ENCODE measurements at places on chromosomes 4 and X.
A peak's percentile ranks its signal among the peaks of the same experiment; 100 is the strongest.

- H3K4me3 ChIP-seq: no peak overlapping the region
- no peaks in the 10 kb centered on the region for H3K36me3 ChIP-seq
- no peak overlapping the region for H3K27ac ChIP-seq
- no peak for DNase-seq
- H3K4me1 ChIP-seq: peaks cover under 1% of the 10 kb centered on the region
These were observed 206.1 kb downstream of the PPP3CA start for GRCh38 chr4:101141230-101141629.

DNA sequence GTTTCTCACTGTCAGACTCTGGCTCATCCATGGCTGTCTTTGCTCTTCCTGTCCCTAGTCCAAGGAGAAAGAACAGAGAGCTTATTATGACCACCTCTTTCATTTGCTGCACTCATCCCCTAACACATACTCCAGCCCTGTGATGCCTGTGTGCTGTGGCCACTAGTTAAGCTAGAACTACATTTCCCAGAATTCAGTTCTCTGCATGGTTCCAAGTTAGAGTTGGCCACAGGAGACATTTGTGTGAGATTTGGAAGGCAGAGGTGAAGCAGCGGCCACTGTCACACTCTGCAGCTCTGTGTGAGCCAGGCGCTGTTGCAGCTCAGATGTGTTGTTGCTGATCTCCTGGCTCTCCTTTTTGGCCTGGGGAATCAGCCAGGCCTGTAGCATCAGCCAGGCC is 188.2 kb upstream of the ATP6AP2 start:
- no peaks in the 10 kb centered on the region for H3K4me1 ChIP-seq
- no peak for DNase-seq

GRCh38 chrX:42260854-42261253 is 337.5 kb upstream of the CASK start:
- H3K27me3 ChIP-seq: no peaks in the 10 kb centered on the region
- H3K4me3 ChIP-seq: no peak overlapping the region
- no peak for DNase-seq

DNA sequence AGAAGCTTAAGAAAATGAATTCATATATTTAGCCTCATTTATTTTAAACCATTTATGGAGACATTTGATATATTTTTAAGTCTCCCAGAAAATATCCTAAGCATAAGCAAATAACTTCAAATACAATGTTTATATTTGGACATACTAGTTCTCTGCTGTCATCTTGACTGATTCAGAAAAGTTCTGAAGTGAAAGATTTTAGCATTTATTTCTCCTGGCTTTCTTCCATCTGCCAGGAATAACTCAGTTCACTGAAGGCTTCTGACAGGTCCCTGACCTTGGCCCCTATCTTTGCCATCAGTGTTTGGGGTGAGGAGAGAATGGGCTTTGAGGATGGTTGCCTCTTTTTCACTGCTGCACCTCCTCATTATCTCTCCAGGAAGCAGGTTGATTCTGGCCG is 115.7 kb downstream of the SLIT2 start:
- DNase-seq: no peak
- no peaks in the 10 kb centered on the region for H3K27me3 ChIP-seq
- peaks cover 3% of the 10 kb centered on the region for H3K4me1 ChIP-seq
- no peak overlapping the region for H3K4me3 ChIP-seq

DNA sequence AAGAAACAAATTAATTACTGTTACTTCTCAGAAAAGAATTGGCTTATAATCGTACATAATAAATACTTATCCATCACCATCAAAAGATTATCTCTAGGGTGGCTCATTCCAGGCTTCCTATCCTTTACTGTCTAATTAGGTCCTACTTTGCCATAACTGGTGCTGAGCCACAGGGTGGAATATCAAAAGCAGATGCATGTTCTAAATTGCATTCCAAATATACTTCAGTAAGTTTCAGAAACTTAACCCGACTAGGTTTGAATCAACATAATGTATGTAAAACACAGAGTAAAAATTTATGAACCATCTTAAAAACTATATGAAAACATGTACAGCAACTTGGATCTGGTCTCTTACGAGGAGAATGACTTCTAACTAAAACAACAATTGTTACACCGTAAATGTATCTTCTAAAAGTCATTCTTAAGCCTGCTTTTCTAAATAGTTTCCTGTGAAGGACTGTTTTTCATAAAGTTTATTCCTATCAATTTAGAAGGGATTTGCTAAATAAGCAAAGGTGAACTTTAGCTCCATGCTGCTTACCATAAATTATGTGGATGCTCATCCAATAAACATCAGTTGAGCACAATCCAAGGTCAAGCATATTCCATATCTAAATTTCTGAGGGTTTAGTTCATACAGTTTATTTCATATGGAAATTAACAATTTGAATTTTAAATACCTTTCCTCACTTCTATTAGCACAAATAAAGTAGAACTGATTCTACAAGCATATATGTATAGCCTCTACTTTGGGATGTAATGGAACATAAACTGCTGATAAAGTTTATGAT is 13.4 kb downstream of the ZAR1 start:
- H3K36me3 ChIP-seq: peaks cover 54% of the 10 kb centered on the region
- DNase-seq: no peak
- H3K27me3 ChIP-seq: no peaks in the 10 kb centered on the region
- no peaks in the 10 kb centered on the region for H3K4me1 ChIP-seq
- H3K4me3 ChIP-seq: no peak overlapping the region
- no peak overlapping the region for H3K27ac ChIP-seq

DNA sequence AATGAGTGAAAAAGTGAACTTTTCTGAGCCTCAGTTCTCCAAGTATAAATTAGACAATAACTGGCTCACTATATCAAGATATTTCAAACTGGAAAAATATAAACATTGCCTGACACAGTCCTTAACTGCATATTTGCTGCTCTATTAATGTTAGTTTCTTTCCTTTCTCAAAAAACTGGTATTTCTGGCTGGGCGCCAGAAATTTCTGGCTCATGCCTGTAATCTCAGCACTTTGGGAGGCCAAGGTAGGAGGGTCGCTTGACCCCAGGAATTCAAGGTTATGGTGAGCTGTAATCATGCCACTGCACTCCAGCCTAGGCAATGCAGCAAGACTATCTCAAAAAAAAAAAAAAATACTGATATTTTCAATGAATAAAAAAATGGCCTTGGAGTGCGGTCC is 227.0 kb downstream of the MAGEB17 start:
- H3K4me1 ChIP-seq: no peaks in the 10 kb centered on the region
- DNase-seq: no peak
- H3K4me3 ChIP-seq: no peak overlapping the region
- no peaks in the 10 kb centered on the region for H3K27me3 ChIP-seq
- H3K27ac ChIP-seq: no peak overlapping the region

GRCh38 chr4:33149658-33150524 is 2429.7 kb downstream of the PCDH7 start:
- no peak overlapping the region for H3K27ac ChIP-seq
- no peak overlapping the region for H3K4me3 ChIP-seq
- no peaks in the 10 kb centered on the region for H3K4me1 ChIP-seq
- H3K36me3 ChIP-seq: no peaks in the 10 kb centered on the region
- no peaks in the 10 kb centered on the region for H3K27me3 ChIP-seq

- H3K36me3 ChIP-seq: no peaks in the 10 kb centered on the region
- H3K4me1 ChIP-seq: peaks cover 4% of the 10 kb centered on the region
- DNase-seq: no peak
- no peak overlapping the region for H3K27ac ChIP-seq
- H3K27me3 ChIP-seq: no peaks in the 10 kb centered on the region
- H3K4me3 ChIP-seq: no peak overlapping the region
These were observed 47.0 kb downstream of the SNX25 start for GRCh38 chr4:185256446-185256845.

DNA sequence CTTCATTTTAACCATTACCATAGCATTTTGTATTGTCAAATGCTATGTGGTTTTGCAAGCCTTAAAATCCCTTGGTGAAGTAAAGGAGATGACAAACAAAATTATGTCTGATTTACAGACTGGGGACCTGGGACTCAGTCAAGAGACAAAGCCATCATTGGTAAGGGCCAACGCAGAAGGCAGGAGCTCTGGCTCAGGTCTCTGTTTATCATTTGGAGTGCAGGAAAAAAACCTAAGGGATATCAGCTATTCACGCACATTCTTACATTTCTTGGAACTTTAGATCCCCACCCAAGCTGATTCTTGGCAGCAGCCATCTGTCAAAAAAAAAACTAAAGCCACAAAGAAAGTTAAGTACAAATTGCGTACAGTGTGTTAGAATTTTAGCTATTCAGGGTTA is 731.9 kb downstream of the STPG2 start:
- H3K4me1 ChIP-seq: no peaks in the 10 kb centered on the region
- no peak overlapping the region for H3K27ac ChIP-seq
- no peaks in the 10 kb centered on the region for H3K36me3 ChIP-seq
- H3K4me3 ChIP-seq: no peak overlapping the region
- no peak for DNase-seq

DNA sequence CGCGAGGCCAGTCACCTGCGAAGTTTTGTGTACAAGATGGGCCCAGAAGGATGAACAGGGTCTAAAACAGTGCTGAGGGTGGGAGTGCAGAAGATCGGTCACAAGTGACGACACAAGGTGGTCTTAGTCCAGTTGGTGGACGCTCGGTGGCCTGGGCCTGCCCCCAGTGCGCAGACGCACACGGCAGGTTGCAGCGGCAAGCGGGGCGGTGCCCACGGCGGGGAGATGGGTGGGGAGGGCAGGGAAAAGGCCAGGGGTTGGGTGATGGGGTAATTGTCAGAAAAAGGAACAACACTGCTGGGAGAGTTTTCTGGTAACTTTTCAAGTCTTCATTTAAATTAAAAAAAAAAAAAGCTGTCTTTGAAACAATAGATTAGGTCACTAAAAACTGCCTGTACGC is 1.0 kb upstream of the PRDX4 start:
- H3K4me1 ChIP-seq: peaks cover 10% of the 10 kb centered on the region
- H3K27ac ChIP-seq: no peak overlapping the region
- H3K36me3 ChIP-seq: no peaks in the 10 kb centered on the region
- no peak overlapping the region for H3K4me3 ChIP-seq

GRCh38 chr4:24235618-24236017 is 345.8 kb upstream of the PPARGC1A start:
- H3K36me3 ChIP-seq: no peaks in the 10 kb centered on the region
- H3K4me3 ChIP-seq: no peak overlapping the region
- H3K27me3 ChIP-seq: no peaks in the 10 kb centered on the region
- no peaks in the 10 kb centered on the region for H3K4me1 ChIP-seq
- H3K27ac ChIP-seq: no peak overlapping the region
- DNase-seq: no peak

DNA sequence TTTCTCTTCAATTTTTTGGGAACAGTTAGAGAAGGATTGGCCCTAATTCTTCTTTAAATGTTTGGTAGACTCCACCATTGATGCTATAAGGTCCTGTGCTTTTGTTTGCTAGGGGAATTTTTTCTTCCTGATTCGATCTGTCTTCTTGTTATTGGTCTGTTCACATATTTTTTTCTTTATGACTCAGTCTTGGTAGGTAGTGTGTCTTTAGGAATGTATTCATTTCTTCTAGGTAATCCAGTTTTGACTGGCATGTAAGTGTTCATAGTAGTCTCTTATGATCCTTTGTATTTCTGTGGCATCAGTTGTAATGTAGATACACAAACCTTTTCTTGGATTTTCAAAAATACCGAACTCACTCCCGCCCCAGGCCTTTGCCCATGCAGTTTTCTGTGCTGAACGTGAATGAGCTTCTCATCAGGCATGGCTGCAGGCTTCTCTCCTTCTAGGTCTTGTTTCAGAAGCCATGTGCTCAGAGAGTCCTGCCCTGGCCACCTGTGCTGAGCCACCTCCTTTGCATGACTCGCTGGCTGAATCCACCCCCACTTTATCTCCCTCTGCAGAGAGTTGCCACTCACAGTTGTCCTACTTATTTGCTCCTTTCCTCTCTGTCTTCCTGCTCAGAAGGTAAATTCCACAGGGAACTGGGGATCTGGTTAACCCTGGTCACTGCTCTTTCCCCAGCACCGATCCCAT is 67.0 kb downstream of the STK32B start:
- H3K36me3 ChIP-seq: no peaks in the 10 kb centered on the region
- no peak overlapping the region for H3K27ac ChIP-seq
- no peaks in the 10 kb centered on the region for H3K4me1 ChIP-seq
- no peak for DNase-seq
- no peaks in the 10 kb centered on the region for H3K27me3 ChIP-seq
- H3K4me3 ChIP-seq: no peak overlapping the region

DNA sequence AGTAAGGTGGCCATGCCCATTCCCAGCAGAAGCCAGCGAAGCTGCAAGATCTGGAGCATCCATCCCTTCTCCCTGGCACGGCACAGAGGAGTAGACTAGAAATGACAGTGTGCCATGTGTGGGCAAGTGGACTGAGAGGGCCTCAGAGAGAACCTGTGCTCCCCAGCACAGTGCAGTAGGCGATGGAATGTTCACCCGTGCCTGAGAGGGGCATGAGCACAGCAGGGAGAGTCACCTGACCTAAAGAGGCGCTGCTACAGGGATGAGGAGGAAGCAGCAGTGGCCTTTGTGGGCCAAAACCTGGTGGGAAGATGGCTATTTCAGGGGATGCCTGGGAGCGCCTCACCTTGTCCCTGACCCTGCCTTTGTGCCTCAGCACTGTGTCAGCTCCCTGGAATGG is 8.0 kb upstream of the CDKN2AIP start:
- H3K36me3 ChIP-seq: no peaks in the 10 kb centered on the region
- H3K27me3 ChIP-seq: no peaks in the 10 kb centered on the region
- H3K4me3 ChIP-seq: no peak overlapping the region
- H3K27ac ChIP-seq: no peak overlapping the region
- no peak for DNase-seq
- no peaks in the 10 kb centered on the region for H3K4me1 ChIP-seq

DNA sequence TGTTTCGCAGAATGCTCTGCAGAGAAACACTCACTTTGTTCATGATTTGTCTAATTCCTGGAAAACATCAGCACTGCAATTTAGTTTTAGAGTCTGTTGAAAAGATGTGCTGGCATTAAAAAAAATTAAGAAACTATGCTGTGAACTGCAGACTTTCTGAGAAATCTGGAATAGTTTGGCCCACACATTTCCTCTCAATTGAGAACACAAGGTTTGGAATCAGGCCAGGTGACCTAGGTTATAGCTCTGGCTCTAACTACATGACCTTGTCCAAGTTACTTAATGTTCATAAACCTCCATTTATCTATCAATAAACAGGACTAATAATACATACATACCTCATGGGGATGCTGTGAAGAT is 61.4 kb upstream of the ENPEP start:
- no peaks in the 10 kb centered on the region for H3K36me3 ChIP-seq
- no peak overlapping the region for H3K27ac ChIP-seq
- no peak overlapping the region for H3K4me3 ChIP-seq
- no peak for DNase-seq

DNA sequence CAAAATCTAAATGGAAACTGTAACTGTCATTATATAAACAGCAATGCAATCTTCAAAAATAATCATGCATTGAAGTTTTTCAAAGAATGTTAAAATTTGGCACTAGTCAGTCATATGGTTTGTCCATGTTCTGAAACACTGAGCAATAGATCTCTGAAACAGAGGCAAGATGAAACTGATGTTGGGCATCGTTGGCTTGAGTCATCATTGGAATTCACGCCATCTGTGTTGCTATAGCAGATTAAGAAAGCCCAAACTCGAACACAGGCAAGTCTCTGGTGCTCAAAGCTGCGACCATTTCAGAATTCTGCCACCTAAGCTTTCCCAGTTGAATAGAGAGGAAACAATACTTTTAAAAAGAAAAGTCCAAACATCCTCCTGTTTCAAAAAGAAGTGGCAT is 114.1 kb upstream of the PPARGC1A start:
- no peak overlapping the region for H3K27ac ChIP-seq
- H3K27me3 ChIP-seq: no peaks in the 10 kb centered on the region
- no peak for DNase-seq
- H3K36me3 ChIP-seq: no peaks in the 10 kb centered on the region
- H3K4me1 ChIP-seq: no peaks in the 10 kb centered on the region

- peaks cover 15% of the 10 kb centered on the region for H3K36me3 ChIP-seq
- no peaks in the 10 kb centered on the region for H3K27me3 ChIP-seq
- H3K4me1 ChIP-seq: peaks cover 7% of the 10 kb centered on the region
- peak overlapping the region; percentile 75 for H3K27ac ChIP-seq
These were observed 10.2 kb downstream of the CC2D2A start for GRCh38 chr4:15479913-15480185.
